ENCODE measurements at places on chromosomes 5 and 9.

DNA sequence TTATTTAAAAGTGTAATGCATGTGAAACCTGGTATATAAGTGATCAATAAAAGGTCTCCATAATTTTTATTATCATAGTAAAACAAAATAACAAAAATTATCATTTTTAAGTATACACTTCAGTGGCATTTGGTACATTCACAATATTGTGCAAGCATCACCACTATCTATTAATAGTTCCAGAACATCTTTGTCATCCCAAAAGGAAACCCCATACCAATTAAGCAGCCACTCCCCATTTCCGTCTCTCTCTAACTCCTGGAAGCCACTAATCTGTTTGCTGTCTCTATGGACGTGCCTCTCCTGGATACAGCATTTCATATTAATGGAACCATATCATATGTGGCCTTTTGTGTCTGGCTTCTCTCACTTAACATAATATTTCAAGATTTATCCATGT, 7.6 kb downstream of the OLFML2A start:
- DNase-seq, result no peak

- DNase-seq, result no peak
Observed at GRCh38 chr9:131333771-131334628, 44.5 kb downstream of the PLPP7 start.

DNA sequence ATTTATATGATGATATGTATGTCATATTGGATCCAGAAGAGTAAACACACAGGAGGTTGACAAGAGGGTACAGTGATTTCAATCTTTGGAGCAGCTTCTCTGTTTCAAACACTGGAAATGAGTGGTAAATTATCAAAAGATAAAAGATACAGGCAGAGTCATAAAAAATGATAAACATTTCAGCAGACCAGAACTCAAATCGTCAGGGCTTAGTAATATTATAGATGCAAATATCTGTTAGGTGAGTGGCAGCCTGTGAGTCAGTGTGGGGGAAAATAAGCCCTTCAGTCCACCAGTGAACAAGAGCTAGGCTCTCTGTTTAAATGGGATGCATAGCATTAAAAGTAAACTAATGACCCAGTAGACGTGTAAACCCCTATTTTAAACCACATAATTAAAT, 1378.1 kb downstream of the EFNA5 start:
- no peak for DNase-seq

GRCh38 chr9:137613738-137614523, 4.9 kb upstream of the EHMT1 start:
- DNase-seq, result no peak

Measured in activated T-helper 1 cell treated with anti-CD3 and anti-CD28 coated beads, Interleukin-2, amount 50 U/mL, for 16 hours (primary cell).